ENCODE measurements at places on chromosomes 11 and 22. TPM values are rescaled to one million over a fixed set of nuclear protein-coding genes. Genes with fewer than 3 reads are reported as not detected.

The APOL5 gene
- polyA plus RNA-seq: 0.09 TPM

- DNase-seq: no peak
Observed at GRCh38 chr11:2929950-2930703, 907 bp upstream of the PHLDA2 start.

- DNase-seq: no peak
Observed at GRCh38 chr22:46136486-46137217, 13.7 kb upstream of the PPARA start.

GRCh38 chr11:71386202-71386601, 62.0 kb downstream of the DHCR7 start:
- DNase-seq: no peak

The RIMBP3B gene
- not detected for polyA plus RNA-seq

GRCh38 chr11:69587454-69588090, 53.4 kb upstream of the CCND1 start:
- no peak for DNase-seq

The FAM180B gene
- polyA plus RNA-seq: 0.24 TPM

The CRYAB gene
- 60.8 TPM for polyA plus RNA-seq

- DNase-seq: no peak
Observed at GRCh38 chr11:64339754-64340408, at the start of gene CCDC88B. Gene CCDC88B (plus strand): TSS chr11:64340204. CDS start chr11:64340267, 63 bp downstream.

GRCh38 chr22:42799461-42800405, 57.3 kb downstream of the ARFGAP3 start:
- DNase-seq: no peak

The SERPIND1 gene
- 0.19 TPM for polyA plus RNA-seq

GRCh38 chr11:73186294-73186850, 31.7 kb upstream of the P2RY2 start:
- DNase-seq: no peak

GRCh38 chr11:102115557-102115956, 5.3 kb downstream of the YAP1 start:
- DNase-seq: peak; percentile 36

DNA sequence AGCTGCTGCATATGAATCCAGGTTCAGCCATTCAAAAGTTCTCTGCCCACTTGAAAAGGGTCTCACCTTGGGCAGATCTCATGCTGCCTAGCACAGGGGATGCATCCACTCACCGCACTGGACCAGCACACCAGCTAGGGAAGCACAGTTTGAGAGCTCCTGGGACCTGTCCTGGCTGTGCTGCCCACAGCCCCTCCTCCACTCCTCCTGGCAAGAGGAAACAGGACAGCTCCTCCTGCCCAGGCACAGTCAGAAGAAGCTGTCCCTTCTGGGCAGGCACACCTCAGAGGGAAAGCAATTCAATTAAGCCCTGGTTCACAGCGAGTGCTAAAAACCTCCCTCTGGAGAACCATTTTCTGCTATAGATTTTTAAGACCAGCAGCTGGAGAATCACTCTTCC, 146.7 kb downstream of the ST3GAL4 start:
- DNase-seq: no peak

DNA sequence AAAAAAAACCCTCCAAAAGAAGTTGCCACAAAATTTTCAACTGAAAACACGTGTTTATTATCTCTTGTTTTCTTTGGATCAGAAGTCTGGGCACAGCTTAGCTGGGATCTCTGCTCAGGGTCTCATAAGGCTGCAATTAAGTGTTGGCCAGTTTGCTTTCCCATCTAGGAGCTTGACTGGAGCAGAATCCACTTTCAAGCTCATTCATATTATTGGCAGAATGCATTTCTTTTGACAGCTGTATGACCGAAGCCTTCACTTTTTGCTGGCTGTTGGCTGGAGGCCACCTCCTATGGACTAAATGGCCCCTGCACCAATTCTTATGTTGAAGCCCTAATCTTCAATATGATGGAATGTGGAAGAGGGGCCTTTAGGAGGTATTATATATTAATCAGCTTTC, 139.6 kb downstream of the DDX10 start:
- DNase-seq: no peak

GRCh38 chr11:100827934-100828661, 141.0 kb downstream of the ARHGAP42 start:
- no peak for DNase-seq

The TRIM49 gene
- polyA plus RNA-seq: not detected

GRCh38 chr11:71169313-71169712, 83.1 kb downstream of the SHANK2 start:
- no peak for DNase-seq

GRCh38 chr11:124875401-124875800, 10.2 kb downstream of the ROBO3 start:
- DNase-seq: no peak

- DNase-seq: peak; percentile 23
Observed at GRCh38 chr11:29448246-29448877, 568.5 kb downstream of the KCNA4 start.

DNA sequence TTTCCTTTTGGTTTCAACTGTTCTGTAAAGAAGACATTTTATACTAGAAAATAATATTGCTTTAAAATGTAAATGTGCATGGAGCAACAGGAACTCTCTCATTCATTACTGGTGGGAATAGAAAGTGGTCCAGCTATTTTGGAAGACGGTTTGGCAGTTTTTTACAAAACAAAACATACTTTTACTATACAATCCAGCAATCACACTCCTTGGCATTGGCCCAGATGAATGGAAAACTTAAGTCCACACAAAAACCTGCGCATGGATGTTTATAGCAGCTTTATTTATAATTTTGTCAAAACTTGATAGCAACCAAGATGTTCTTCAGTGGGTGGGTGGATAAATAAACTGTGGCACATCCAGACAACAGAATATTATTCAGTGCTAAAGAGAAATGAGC, 49.9 kb upstream of the SEPTIN5 start:
- no peak for DNase-seq

DNA sequence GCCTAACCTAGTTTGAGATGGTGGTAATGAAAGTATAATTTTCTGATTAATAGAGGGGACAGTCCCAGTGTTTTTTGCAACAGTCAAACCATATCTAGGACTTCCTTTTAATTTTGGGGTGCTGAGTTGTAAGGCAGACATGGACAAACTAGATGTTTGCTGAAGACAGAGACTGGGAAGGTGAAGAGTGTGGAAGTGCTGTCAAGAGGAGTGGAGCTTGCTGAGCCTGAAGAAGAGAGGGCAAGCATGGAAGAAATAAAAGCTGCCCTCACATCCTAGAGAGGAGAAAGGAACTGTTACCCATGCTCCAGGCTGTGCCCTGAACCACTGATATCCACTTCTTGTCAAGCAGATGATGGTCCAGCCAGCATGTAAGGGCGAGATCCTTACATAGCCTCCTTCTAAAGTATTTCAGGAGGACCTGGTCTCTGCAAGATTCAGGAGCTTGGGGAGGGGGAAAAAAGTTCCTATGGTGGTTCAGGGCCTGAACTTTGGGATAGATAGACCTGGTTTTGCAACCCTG, 51.4 kb downstream of the PRR5L start:
- DNase-seq: no peak

DNA sequence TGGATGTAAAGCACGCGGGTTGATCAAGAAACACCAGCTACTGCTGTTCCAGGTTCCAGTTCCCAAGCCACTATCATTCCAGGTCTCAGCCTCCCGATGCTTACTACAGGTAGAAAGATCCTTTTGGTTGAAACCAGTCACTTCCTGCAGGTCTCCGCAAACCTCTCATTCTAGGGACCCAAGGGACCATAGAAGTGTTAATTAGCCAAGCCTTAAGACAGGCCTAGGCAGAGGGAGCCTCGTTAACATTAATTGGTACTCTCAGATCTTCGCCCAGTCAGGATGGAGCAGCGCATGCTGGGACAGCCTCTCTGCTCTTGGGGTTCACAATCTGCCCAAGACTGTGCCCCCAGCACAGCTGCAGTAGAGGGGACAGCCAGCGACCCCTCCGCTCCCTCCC, 11.2 kb upstream of the OAF start:
- no peak for DNase-seq
